ENCODE measurements at places on chromosomes 2 and 18.

GRCh38 chr2:26610504-26611335 lies 30.4 kb downstream of the CIB4 start:
- no peak overlapping the region for H3K27ac ChIP-seq
- no peak for DNase-seq
- H3K27me3 ChIP-seq: no peaks in the 10 kb centered on the region
- no peaks in the 10 kb centered on the region for H3K4me1 ChIP-seq
- no peak overlapping the region for H3K4me3 ChIP-seq
- no peaks in the 10 kb centered on the region for H3K36me3 ChIP-seq

DNA sequence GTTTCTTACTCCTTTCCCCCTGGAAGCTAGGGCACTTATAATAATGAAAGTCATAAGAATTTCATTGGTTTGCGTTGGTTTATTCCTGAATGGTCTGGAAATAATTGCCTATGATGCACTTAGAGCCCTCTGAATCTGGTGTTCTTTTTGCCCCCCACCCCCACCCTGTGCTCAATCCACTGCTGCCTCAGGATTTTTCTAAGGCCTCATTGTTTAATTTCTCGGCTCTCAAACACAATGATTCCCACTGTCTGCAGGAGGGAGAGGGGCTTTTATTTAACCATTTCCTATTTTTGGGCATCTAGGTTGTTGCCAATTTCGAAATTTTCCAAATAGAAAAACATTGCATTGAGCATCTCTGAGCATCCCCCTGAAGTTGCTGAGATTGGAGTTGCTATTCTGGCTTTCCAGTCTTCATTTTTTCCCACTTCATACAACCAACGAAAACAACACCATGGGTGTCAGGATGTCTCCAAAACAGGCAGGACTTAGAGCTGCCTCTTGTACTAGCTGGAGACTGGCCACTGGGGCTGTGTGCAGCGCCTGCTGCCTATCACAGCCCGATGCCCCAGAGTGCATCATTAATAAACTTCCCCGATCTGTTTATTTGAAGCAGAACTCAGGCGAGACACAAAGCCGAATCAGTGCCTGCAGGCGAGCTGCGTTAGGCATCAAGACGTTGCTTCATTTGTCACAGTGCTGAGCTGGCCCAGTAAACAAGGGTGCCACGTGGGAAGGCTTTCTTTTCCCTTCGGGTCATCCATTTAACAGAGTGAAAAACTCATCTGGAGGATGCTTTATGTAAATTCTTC lies 1.8 kb upstream of the PCARE start:
- H3K27me3 ChIP-seq: no peaks in the 10 kb centered on the region
- H3K27ac ChIP-seq: no peak overlapping the region
- no peak overlapping the region for H3K4me3 ChIP-seq

GRCh38 chr2:127621981-127622431 lies 23.9 kb upstream of the GPR17 start:
- no peaks in the 10 kb centered on the region for H3K36me3 ChIP-seq
- H3K27me3 ChIP-seq: no peaks in the 10 kb centered on the region
- H3K4me1 ChIP-seq: no peaks in the 10 kb centered on the region

- peaks cover 58% of the 10 kb centered on the region for H3K36me3 ChIP-seq
- H3K4me3 ChIP-seq: no peak overlapping the region
- H3K27me3 ChIP-seq: no peaks in the 10 kb centered on the region
- H3K4me1 ChIP-seq: no peaks in the 10 kb centered on the region
- peak; percentile 85 for DNase-seq
Observed at GRCh38 chr2:27683390-27684071, 19.8 kb downstream of the SLC4A1AP start.

DNA sequence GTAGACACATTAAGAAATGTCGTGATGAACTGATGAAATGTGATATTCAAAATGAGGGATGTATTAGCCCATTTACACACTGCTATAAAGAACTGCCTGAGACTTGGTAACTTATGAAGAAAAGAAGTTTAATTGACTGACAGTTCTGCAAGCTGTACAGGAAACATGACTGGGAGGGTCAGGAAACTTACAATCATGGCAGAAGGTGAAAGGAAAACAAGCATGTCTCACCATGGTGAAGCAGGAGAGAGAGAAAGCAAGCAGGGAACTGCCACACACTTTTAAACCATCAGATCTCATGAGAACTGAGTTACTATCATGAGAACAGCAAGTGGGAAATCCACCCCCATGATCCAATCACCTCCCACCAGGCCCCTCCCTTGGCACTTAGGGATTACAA lies 1010.8 kb upstream of the CELF4 start:
- H3K27ac ChIP-seq: no peak overlapping the region
- DNase-seq: no peak
- H3K4me1 ChIP-seq: no peaks in the 10 kb centered on the region
- no peak overlapping the region for H3K4me3 ChIP-seq
- no peaks in the 10 kb centered on the region for H3K27me3 ChIP-seq
- H3K36me3 ChIP-seq: no peaks in the 10 kb centered on the region

DNA sequence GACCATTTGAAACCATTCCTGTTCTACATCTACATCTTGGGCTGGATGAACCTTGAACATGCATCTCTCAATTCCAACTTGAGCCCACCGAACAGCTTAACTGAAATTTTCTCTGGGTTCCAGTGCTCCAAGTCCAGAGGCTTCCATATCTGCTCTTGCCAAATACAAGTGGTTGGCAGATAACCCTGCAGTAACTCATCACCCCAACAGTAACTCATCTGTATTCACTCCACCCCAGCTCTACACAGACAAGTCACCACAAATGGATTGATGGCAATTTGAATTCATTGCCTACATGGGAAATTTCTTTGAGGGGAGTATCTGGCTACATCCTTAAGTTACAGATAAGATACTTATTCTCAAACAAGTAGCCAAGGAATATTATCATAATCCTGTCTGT lies 502.4 kb upstream of the TNP1 start:
- no peak overlapping the region for H3K27ac ChIP-seq
- no peaks in the 10 kb centered on the region for H3K36me3 ChIP-seq
- no peak for DNase-seq
